ENCODE measurements at places on chromosomes 5 and 9.
A peak's percentile ranks its signal among the peaks of the same experiment; 100 is the strongest.

- DNase-seq: no peak
Measured at GRCh38 chr5:164058621-164059020, 553.2 kb downstream of the MAT2B start.

- DNase-seq: no peak
Measured at GRCh38 chr9:69171517-69171916, 2.6 kb upstream of the TJP2 start.

DNA sequence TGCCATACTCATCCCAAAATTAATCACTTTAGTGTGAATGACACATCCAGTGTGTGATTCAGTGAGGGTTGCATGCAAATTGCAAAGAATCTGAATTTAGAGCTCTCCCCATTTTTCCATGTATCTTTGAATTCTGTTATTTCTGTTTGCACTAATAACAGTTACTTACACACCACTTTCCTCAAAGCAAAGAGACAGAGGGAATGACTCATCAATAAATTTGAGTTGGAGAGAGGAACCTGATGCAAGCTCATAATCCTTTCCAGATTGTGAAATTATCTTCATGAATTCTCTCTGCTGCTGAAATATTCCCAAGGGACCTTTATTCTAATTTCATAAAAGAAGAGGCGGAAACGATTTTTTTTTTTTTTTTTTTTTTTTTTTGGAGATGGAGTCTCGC is 204.8 kb downstream of the CDH9 start:
- DNase-seq: no peak

DNA sequence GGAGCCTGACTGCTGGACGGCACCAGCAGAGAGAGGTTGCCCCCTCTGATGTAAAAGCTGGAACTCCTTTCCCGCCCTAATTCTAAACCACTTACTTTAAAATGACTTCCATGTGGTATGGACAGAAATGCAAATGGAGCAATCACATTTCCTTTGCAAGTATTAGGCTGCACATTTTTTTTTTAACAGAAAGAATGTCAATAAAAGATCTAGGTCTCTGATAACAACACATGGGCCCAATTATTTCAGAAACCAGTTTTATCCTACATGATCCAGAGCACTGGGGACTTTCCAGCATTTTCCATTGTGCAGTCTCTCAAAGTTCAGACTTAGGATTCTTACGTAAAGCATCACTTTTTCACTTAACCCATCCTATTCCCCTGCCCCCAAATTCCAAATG is 203.7 kb downstream of the NXNL2 start:
- no peak for DNase-seq

DNA sequence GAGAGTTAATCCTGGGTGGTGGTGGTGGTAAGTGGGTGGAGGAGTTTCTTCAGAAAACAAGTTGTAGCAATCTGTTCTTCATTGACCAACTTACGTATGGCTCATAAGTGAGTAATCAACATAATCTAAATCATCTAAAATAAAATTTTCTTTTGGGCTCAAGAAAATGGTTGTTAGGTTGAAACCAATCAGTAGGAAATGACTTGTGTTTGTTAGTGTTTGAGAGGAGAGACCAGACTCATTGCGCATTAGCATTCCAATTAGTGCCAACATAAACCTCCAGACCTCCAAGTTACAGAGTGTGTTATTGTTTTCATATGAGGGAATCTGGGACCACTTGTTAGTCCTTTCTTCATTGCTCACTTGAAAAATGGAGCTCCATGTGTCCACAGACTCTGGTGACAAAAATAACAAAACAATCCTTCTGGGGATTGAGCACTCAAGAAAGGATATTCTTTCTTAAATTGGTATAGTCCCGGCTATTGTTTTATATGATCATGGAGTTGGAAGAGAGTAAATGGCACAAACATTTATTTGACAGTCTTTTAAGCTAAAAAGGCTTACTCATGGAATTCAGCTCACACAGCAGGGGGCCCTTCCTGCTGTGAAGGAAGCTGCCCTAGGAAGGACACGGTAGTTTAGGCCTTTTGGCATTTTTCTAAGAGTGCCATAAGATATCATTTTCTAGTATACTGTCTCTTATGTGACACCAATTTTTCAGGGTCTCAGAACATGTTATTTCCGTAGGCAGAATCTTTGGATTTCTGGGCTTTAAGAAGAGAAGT is 441.1 kb downstream of the EBF1 start:
- no peak for DNase-seq

GRCh38 chr5:130141659-130142320 is 237.5 kb downstream of the CHSY3 start:
- no peak for DNase-seq

- DNase-seq: no peak
Measured at GRCh38 chr5:126538579-126538978, 56.4 kb downstream of the ALDH7A1 start.

DNA sequence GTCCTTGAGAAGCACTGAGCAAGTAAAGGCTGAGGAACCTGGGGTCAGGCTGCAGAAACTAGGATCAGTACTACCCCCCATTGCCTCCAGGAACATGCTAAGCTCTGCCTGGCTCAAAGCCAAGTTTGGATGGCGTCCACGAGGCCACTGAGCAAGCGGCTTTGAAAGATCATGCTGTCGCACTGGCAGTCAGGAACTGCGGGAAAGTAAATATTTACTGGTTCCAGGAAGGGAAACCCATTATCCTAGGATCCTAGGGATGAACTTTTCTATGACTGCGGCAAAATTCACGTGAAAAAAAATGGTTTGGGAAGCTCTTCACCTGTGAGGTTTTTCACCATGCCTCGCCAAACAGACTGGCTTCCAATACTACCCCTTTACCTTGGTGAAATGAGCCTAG is 75.3 kb upstream of the PJA2 start:
- DNase-seq: peak; percentile 89

GRCh38 chr9:86434039-86434726 is 80.0 kb upstream of the TUT7 start:
- peak; percentile 37 for DNase-seq

GRCh38 chr5:52041842-52042241 is 658.6 kb downstream of the ISL1 start:
- no peak for DNase-seq

- no peak for DNase-seq
Measured at GRCh38 chr5:127671218-127671617, 22.3 kb downstream of the CTXN3 start.

DNA sequence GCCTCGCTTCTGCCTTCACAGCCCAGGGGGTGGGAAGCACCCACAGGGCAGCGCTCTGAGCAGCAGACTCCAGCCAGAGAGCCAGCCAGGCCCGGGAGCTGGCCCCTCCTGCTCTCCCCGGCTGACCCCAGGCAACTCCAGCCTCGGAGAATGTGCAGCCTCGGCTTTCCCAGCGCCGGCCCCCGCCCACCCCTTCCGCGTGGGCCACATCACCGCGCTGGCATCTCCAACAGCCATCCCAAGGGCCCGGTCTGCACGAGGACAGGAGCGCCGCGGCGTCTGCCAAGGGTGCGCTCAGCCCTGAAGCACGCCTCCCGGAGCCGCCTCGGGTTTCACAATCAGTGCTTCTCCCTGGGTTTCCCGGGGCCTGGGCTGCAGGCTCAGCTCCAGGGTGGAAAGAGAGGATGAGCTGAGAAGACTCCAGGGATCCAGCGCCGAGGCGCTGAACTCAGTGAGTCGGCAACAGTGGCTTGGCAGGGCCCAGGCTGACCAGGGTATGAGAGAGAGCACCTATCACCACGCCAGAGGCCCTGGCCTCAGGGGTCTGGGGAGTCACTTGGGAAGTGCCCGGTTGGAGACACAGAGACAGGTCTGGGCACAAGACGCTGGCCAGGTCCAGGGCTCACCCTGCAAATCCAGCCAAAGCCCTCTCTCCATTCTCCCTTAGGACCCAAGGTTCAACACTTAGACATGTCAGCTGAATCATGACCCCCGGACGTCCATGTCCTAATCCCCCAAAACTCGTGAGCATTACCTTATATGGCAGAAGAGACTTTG is 79.6 kb downstream of the ADAMTS2 start:
- no peak for DNase-seq

GRCh38 chr5:140329739-140330481 is 16.5 kb downstream of the HBEGF start:
- DNase-seq: no peak

- no peak for DNase-seq
Measured at GRCh38 chr9:125049212-125050049, 93.9 kb downstream of the SCAI start.

- DNase-seq: peak; percentile 35
Measured at GRCh38 chr5:111685969-111686368, 71.0 kb downstream of the NREP start.

GRCh38 chr5:149413477-149414210 is 34.6 kb upstream of the IL17B start:
- no peak for DNase-seq

DNA sequence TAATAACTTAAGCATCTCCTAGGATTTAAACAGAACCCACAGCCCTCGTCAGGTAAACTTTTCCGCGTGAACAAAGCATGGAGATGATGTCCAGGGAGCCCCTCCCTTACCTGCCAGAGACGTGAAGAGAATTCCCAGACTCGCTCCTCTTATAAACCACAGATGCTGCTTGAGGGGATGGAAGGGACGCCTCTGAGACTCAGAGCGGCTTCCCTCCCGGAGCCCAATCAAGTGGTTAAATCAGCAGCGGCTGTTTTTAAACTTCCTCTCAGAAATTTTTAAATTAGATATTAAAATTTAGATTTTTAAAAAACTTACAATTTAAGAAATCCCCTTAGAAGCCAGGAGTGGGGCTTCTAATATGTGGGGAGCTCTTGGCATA is 71.8 kb downstream of the RAPGEF1 start:
- DNase-seq: no peak

DNA sequence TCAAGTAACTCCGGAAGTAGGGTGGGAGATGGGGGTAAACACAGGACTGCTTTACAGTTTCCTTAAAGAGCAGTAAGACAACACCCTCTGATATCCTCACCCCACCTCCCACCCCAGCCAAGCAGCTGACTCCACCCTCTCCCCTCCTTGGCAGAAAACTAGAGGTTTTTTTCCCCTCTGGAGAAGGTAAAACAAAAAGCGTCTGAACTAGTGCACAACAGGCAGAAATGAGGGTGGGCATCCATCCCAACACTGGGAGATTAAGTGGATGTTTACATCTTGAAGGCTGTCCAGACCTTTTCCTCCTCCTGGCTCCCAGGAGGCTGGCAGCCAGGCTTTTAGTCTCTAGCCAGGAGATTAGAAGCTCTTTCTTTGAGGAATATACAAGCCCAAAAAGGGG is 13.9 kb upstream of the CTNNAL1 start:
- no peak for DNase-seq

DNA sequence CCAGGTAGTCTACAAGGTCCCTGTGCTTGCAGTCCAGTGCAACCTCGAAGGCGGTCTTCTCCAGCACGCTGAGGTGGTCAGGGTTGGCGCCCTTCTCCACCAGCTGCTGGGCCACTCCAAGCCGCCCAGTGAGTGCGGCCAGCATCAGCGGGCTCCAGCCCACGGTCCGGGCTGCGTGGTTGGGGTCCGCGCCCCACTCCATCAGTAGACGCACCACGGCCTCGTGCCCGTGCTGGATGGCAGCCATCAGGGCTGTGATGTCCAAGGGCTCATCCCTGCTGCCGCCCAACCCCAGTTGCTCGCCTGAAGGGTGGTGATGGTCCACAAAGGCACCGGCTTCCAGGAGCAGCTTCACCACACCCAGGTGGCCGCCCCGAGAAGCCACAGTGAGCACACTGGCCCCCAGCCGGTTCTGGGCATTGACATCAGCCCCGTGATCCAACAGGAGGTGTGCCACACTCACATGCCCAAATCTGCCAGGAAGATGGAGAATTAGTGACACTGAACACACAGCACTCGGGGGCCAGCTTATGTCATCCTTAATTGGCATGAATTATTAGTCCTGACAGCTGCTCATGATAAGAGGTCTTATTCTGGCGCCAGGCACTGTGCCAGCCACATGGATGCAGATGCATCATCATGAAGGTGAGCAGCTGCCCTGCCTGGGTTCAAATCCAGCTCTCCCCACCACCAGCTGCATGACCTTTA is 6.1 kb downstream of the ANKS6 start:
- no peak for DNase-seq

DNA sequence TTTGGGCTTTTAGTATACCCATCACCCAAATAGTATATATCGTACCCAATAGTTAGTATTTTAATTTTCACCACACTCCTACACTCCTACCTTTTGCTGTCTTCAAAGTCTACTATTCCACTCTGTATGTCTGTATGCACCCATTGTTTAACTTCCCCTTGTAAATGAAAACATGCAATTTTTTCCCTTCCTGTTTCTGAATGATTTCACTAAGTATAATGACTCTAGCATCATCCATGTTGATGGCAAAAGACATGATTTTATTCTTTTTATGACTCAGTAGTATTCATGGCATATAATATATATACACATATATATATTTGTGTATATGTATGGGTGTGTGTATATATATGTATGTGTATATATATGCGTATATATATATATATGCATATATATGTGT is 63.1 kb upstream of the FAM174A start:
- DNase-seq: no peak
